Thoracic aorta (tissue), 2 donors: ENCODE measurements at places on chromosomes 16 and 17. TPM values are rescaled to one million over a fixed set of nuclear protein-coding genes. Genes with fewer than 3 reads are reported as not detected.

GRCh38 chr16:57866529-57866918 lies 64.2 kb upstream of the KIFC3 start:
- H3K36me3 ChIP-seq = no peaks in the 10 kb centered on the region
- no peaks in the 10 kb centered on the region for H3K27me3 ChIP-seq
- no peaks in the 10 kb centered on the region for H3K4me1 ChIP-seq
- no peak overlapping the region for H3K4me3 ChIP-seq
- H3K27ac ChIP-seq = no peak overlapping the region

DNA sequence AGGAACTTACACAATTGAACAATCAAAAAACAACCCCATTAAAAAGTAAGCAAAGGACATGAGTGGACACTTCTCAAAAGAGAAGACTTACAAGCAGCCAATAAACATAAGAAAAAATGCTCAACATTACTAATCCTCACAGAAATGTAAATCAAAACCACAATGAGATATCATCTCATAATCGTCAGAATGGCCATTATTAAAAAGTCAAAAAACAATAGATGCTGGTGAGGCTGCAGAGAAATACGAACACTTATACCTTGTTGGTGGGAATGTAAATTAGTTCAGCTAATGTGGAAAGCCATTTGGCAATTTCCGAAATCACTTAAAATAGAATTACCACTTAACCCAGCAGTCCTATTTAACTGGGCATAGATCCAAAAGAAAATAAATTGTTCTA lies 301.9 kb upstream of the KCNJ16 start:
- no peak overlapping the region for H3K27ac ChIP-seq
- H3K4me3 ChIP-seq = no peak overlapping the region
- peaks cover 16% of the 10 kb centered on the region for H3K4me1 ChIP-seq
- H3K27me3 ChIP-seq = no peaks in the 10 kb centered on the region
- no peaks in the 10 kb centered on the region for H3K36me3 ChIP-seq

DNA sequence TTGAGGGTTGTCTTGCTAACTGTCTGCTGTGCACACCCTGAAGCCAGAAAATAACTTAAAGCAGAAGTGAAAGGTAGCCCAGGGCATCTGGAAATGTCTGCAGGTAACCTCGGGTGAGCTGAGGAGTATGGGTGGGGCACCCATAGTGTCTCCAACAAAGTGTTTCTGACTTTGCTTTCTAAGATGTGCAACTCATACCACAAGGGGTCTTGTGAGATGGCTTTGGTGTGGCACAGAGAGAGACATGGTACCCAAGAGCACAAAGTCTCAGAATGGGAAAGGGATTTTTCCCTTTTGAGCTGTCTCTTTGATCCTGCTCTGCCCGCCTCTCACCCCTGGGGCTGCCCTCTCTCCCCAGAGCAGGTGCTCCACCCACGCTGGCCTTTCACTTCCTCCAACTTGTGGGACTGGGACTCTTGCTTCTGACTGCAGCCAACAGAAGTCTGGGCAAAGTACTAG lies 6.9 kb downstream of the CHD9 start:
- H3K4me1 ChIP-seq = peaks cover 6% of the 10 kb centered on the region
- no peak overlapping the region for H3K4me3 ChIP-seq
- no peak for DNase-seq
- H3K36me3 ChIP-seq = no peaks in the 10 kb centered on the region
- H3K27me3 ChIP-seq = no peaks in the 10 kb centered on the region
- no peak overlapping the region for H3K27ac ChIP-seq

- H3K36me3 ChIP-seq = no peaks in the 10 kb centered on the region
- peak overlapping the region; percentile 86 for H3K27ac ChIP-seq
- no peaks in the 10 kb centered on the region for H3K27me3 ChIP-seq
- DNase-seq = peak; percentile 38
Measured at GRCh38 chr17:19448341-19449268, 37.6 kb downstream of the RNF112 start.

DNA sequence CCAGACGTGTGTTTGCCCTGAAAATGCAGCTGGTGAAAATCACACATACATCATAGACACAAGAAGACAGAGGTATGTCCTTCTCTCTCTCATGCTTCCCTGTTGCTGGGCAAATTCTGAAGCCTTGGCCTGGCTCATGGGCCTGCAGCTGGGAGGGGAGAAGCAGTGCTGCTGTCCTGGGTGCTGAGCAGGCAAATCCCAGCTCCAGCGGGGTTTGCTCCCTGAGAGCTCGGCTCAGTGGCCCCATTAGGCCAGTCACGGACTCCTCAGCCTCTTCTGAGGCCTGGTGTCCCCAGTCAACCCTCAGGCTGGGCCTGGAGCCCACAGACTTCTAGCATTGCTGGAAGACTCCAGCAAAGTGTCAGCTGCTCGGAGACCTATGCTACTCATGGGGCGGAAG lies 11.7 kb downstream of the RHBDL3 start:
- no peaks in the 10 kb centered on the region for H3K36me3 ChIP-seq
- DNase-seq = no peak
- no peaks in the 10 kb centered on the region for H3K27me3 ChIP-seq
- no peaks in the 10 kb centered on the region for H3K4me1 ChIP-seq

DNA sequence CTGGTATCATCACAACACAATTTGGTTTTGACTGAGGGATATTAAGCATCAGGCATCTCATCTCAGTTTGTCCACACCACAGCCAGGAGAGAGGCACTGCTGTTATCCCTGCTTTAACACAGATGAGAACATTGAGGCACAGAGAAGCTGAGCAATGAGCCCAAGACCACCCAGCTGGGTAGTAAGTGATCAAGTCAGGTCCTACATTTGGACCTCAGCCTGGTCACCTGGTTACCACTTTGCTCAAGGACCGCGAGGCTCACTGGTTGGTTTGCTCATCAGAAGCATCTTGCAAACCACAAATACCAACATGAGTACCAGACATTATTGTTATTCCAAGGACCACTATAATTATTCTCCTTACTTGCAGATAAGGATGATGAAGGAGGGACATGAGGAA lies 245.5 kb downstream of the CBLN1 start:
- H3K27me3 ChIP-seq = no peaks in the 10 kb centered on the region
- H3K36me3 ChIP-seq = no peaks in the 10 kb centered on the region
- DNase-seq = no peak

DNA sequence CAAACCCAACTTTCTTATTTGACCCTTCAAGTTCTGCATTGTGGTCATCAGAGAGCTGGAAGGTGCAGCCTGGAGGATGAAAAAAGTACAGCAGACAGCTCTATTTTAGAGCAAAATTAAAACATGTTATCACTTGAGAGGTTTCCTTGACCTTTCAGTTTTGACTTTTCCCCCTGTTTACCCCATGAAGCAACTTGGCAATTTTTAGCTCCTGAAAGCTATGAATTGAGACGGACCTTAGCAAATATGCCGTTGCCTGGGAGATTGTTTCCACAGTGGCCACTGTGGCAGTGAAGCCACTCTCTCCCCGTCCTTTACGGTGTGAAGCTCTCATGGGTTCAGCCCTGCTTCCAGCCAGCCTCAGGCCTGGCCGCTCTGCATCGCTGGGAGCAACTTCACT lies 398.6 kb downstream of the CPPED1 start:
- H3K4me1 ChIP-seq = no peaks in the 10 kb centered on the region
- peaks cover 10% of the 10 kb centered on the region for H3K36me3 ChIP-seq
- H3K4me3 ChIP-seq = no peak overlapping the region
- no peak for DNase-seq

GRCh38 chr16:28000314-28001169 lies 63.0 kb downstream of the GSG1L start:
- H3K36me3 ChIP-seq = no peaks in the 10 kb centered on the region
- H3K27ac ChIP-seq = no peak overlapping the region
- no peak overlapping the region for H3K4me3 ChIP-seq
- H3K27me3 ChIP-seq = no peaks in the 10 kb centered on the region
- H3K4me1 ChIP-seq = no peaks in the 10 kb centered on the region

Gene KRT33B
- total RNA-seq = not detected

Gene LAT
- total RNA-seq = 28.6 TPM

Gene USP43
- total RNA-seq = not detected

Gene TMEM238L
- total RNA-seq = not detected

DNA sequence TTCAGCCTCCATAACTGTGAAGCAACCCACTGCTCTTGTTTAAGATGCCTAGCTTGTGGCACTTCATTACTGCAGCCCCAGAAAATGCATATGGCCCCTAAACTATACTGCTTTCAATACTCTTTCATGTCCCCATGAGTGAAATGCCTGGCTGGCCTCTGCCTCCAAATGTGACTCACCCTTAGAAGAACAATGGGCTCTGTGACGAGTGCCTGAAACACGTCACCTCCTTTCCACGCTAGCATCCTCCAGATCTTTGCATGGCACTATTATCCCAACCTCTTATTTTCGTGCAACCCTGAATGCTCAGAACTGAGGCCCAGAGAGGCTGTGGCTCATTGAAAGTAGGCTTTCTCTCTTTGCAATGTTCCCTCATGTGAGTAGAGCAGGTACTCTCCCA lies 233.1 kb downstream of the CBLN1 start:
- no peak for DNase-seq
- H3K4me3 ChIP-seq = no peak overlapping the region
- H3K27ac ChIP-seq = no peak overlapping the region
- H3K27me3 ChIP-seq = no peaks in the 10 kb centered on the region
- H3K36me3 ChIP-seq = no peaks in the 10 kb centered on the region

- no peak overlapping the region for H3K27ac ChIP-seq
- H3K36me3 ChIP-seq = no peaks in the 10 kb centered on the region
Measured at GRCh38 chr16:80527297-80527696, 13.5 kb upstream of the DYNLRB2 start.

Gene DHX40
- 33.4 TPM for total RNA-seq

GRCh38 chr17:67021743-67022450 lies 22.5 kb upstream of the CACNG1 start:
- H3K27ac ChIP-seq = no peak overlapping the region
- no peak for DNase-seq
- H3K36me3 ChIP-seq = no peaks in the 10 kb centered on the region
- H3K4me3 ChIP-seq = no peak overlapping the region
- H3K27me3 ChIP-seq = no peaks in the 10 kb centered on the region

DNA sequence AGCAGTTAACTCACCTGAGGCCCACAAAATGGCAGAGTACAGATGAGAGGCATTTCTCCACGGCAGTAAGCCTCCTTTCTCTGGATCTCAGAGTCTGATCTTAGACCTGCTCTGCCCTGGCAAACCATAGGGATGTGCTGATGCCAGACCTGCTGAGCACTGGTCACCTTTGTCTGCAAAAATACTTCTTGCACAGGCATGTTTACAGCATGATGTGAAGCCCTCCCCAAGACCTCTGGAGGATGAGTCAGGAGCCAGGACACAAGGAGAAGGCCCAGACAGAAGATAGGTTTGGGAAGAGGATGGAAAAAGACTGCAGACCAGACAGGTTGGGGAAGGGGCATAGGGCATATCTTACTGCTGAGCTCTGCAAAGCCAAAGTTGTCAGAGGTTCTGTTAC lies 426.6 kb downstream of the PMP22 start:
- no peaks in the 10 kb centered on the region for H3K4me1 ChIP-seq
- no peak overlapping the region for H3K4me3 ChIP-seq
- H3K27ac ChIP-seq = no peak overlapping the region
- DNase-seq = no peak
- H3K36me3 ChIP-seq = no peaks in the 10 kb centered on the region

DNA sequence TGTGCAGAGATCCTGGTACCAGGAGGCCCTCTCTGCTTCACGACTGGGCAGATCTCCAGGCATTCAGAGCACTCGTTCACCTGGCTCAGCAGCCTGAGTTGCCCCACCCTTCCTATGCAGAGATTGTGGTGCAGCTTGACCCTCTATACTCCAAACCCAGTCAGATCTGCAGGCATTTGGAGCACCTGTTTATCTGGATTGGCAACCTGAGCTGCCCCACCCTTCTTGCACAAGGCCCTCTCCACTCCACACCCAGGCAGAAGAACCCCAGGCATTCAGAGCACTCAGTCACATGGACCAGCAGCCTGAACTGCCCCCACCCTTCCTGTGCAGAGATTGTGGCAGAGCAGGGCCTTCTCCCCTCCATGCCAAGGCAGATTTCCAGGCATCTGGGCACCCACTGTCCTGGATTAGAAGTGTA lies 88.4 kb upstream of the CDH5 start:
- no peak overlapping the region for H3K27ac ChIP-seq
- H3K36me3 ChIP-seq = no peaks in the 10 kb centered on the region
- no peaks in the 10 kb centered on the region for H3K27me3 ChIP-seq
- H3K4me1 ChIP-seq = no peaks in the 10 kb centered on the region

DNA sequence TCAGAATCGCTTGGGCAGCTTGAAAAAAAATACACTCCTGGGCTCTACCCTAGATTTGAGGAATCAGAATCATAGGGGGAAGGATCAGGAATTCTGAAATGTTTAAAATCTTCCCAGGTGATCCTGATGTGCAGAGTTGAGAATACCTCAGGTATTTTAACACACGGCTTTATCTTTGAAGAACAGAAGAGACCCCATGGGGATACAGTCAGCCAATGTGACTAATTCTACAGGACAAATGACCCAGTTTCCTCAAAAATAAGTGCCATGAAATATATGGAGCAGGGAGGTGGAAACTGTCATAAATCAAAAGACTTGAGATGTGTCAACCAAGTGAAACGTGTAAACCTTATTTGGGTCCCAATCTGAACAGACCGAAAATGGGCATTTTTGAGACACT lies 52.7 kb downstream of the CCDC42 start:
- H3K4me3 ChIP-seq = no peak overlapping the region
- H3K27ac ChIP-seq = peak overlapping the region; percentile 85
- peaks cover 19% of the 10 kb centered on the region for H3K4me1 ChIP-seq
- H3K36me3 ChIP-seq = no peaks in the 10 kb centered on the region
- no peaks in the 10 kb centered on the region for H3K27me3 ChIP-seq

DNA sequence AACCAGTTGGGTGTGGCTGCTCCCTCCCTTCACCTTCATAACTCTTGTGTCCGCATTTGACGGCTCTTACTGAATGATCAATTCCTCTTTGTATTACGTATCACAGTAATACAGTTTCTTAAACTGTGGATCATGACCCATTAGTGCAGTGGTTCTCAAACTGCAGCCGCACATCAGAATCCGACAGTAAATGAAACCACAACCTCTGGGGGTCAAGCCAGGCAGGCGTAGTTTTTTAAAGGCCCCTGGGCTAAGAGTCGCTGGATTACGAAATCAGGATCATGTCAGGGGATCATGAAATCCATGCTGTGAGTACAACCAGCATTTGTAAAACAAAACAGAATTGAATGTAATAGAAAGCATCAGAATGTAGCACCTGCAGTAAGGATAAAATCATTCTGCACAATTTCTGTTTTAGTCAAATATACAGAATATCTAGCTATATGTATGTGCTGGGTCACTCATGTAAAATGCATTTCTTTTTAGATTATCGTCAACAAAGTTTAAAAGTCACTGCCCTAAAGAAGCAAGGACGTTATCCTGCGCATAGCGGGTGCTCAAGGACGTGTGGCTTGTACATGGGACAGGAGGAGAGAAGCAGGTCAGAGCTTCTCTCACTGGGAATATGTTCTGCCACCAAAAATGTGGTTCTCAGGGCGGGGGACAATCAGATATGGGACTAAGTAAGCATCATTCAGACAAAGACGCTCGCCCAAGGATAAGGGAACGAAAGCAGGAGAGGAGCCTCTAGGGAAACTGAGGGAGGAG lies 113.1 kb downstream of the ZFHX3 start:
- no peak overlapping the region for H3K4me3 ChIP-seq
- no peaks in the 10 kb centered on the region for H3K36me3 ChIP-seq
- no peaks in the 10 kb centered on the region for H3K27me3 ChIP-seq

Gene HOXB7
- total RNA-seq = 0.63 TPM

DNA sequence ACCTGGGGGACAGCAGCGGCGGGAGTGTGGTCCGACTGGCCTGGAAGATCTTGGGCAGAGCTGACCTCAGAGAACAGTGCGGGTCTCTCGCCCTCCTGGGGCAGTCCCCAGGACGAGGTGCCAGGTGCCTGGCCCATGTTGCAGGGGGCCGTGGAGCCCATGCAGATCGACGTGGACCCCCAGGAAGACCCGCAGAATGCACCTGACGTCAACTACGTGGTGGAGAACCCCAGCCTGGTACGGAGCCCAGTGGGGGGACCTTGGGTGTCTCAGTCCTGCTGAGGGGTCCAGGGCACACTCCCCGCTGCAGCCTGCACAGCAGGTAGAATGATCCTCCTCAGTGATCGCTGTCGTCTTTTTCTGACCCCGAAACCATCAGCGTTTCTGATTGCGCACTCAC lies 1.4 kb downstream of the GPS1 start:
- no peaks in the 10 kb centered on the region for H3K27me3 ChIP-seq
- DNase-seq = no peak
- peak overlapping the region; percentile 82 for H3K4me3 ChIP-seq
- H3K27ac ChIP-seq = no peak overlapping the region
